ENCODE measurements at places on chromosomes 1 and 21. TPM values are rescaled to one million over a fixed set of nuclear protein-coding genes. Genes with fewer than 3 reads are reported as not detected.
A peak's percentile ranks its signal among the peaks of the same experiment; 100 is the strongest.

DNA sequence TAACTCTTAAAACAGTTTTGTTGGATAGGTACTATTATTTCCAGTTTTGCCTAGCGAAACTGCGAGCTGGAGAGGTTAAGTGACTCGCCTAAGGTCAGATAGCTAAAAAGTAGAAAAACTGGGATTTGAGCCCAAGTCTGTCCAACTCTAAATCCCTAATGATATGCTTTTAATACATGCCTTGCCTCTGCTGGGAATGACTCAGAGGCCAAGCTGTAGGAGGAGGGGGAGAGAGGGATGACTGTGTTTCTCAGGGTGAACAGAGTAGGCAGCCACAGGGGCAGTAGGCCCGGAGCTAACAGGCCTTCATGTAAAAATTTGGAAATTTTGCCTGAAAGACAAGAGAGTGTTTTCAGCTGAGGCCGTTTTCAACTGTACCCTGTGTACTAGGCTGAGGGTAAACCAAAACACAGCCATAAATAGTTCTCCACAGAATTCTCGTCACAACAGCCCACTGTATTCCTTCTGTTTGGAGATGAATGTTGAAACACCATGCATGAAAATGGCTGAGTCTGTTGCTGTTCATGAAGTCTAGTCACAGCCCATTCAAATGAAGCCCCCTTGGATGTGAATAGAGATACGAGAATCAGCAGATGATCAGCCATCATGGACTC is 107.5 kb upstream of the HOOK1 start:
- peak; percentile 70 for DNase-seq

DNA sequence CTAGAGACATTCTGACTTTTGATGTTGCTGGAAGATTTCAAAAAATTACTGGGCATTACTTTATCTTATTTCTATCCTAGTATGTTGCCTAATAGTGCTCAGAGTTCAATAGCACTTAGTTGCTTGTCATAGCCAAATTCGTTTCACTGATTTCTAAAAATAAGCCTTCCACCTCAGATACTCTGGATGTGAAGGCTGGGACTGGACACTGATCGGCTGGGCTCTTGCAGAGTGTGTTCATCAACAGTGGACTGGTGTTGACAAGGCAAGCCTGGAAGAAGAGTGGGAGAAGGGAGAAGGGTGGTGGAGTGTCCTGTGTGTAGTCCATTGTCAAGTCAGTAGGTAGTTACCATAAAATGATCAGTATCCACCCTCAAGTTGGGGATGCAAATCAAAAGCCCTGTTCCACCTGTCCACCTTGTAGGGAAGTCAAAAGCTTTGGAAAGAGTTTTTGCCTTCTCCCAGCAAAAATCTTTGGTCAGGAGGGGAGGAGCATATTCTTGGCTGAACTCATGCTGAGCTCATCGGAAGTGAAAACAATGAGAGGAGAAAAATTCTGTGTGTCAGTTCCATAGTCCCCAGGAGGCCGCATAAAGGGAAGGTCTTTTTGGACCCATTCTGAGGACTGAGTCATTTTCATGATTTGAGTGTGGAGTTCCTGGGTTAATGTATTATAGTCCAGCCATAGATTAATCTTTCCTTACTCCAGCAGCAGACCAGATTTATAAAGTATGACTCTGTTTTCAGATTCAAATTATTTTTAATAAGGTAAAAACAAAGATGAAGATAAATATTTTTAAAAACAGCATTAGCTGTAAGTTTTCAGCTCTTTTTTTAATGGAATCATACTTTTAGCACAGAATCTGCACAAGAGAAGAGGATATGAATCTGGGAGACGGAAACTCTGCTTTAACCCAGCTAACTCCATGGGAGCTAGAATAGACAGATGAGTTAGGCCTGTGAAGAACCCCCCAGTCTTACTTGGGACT is 99.5 kb upstream of the BMP8A start:
- DNase-seq = no peak

- DNase-seq = no peak
These were observed 10.1 kb upstream of the SERTAD4 start for GRCh38 chr1:210222340-210223006.

DNA sequence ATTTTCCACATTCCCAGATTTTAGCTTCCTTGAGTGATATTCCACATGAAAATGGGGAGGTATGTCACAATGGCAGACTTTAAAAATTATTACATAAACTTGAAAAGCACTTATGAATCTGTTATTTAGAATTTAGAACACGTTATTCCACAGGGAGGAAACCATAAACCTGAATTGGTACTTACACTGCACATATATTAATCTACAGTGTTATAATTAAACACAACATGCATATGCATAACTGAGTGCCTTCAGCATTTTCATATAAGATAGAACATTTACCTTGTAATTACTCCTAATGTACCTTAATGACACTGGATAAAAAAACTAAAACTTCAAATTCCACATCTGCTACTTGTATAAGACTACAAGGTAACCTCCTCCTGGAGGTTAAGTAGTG is 9.8 kb downstream of the ARHGAP29 start:
- DNase-seq = no peak

ADGRB2 gene
- 5.2 TPM for total RNA-seq

TMEM269 gene
- 0.31 TPM for total RNA-seq

- DNase-seq = no peak
These were observed 14.4 kb downstream of the IFNAR1 start for GRCh38 chr21:33339135-33339534.

- no peak for DNase-seq
These were observed 44.9 kb downstream of the SYT6 start for GRCh38 chr1:114108751-114109255.

DNA sequence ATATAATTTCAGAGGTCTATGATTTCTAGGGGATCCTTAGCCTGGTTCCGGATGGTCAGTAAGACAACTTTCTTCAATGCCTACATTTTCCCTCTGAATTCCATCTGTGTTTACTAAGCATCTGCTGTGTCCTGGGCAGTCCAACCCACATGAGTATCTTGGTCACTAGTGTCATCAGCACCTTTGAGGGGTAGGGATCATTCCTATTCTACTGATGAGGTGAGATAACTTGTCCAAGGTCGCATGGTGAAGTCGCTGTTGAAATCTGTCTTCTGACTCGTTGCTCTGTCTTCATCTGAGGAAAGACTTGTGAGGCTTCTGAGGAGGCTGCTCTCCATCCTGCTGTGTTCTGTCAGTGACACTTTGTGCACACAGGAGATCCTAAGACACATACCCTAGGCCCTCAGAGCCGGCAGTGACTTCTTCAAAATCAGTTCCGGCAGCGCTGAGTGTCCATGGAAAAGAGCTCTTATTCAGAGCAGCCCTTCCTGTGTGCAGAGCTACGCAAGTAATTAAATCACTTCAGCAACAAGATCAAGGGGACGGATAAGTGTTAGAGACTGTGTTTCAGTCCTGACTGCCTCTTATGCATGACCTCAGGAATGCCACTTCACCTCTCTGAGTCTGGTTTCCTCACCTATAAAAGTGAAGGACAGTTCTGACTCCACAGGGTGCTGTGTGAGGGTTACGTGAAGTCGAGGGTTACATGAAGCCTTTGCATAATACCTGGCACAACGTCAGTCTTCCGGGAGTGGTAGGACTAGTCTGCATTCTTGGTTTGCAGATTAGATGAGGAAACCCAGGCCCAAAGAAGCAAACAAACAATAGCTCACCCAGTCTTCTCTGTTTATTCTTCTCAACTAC is 28.4 kb downstream of the AK2 start:
- DNase-seq = no peak

PARS2 gene
- total RNA-seq = 3.6 TPM

GRCh38 chr1:84247425-84248220 is 53.9 kb upstream of the SAMD13 start:
- DNase-seq = no peak

GRCh38 chr1:108817016-108817415 is 39.9 kb downstream of the AKNAD1 start:
- peak; percentile 84 for DNase-seq

GRCh38 chr1:84361796-84362195 is 36.5 kb upstream of the DNASE2B start:
- DNase-seq = no peak

- DNase-seq = no peak
These were observed 40.9 kb downstream of the ACTL8 start for GRCh38 chr1:17795836-17796645.

GRCh38 chr1:3524556-3525203 is 70.2 kb downstream of the ARHGEF16 start:
- DNase-seq = no peak

GRCh38 chr1:177632923-177633615 is 336.8 kb downstream of the SEC16B start:
- no peak for DNase-seq

BSND gene
- total RNA-seq = not detected

DNA sequence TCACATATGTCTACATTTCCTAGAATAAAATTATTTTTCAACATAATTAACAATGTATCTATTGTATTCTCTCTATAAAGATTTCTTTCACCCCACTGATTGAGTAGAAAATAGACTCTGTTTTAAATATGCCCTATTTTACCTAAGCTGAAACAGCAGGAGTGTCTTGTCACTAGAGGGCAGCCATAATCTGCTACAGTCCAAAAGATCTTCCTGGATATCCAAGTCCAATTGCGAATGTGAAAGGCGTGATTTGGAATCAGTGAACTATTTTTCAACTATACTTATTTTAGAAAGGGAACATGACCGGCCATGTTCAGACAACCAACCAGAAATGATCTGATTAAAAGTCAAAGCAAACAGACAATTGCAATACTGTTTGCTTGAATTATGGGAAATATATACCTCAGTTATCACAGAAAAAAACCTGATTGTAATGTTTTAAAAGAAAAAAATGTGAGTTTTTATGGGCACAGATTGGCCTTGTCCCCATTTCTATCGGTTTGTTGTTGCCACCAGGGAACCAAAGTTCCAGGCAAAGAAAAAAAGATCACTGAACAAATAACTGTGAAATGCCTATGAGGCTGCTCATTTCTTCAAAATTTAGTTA is 1211.0 kb upstream of the ADGRL4 start:
- DNase-seq = no peak

DNA sequence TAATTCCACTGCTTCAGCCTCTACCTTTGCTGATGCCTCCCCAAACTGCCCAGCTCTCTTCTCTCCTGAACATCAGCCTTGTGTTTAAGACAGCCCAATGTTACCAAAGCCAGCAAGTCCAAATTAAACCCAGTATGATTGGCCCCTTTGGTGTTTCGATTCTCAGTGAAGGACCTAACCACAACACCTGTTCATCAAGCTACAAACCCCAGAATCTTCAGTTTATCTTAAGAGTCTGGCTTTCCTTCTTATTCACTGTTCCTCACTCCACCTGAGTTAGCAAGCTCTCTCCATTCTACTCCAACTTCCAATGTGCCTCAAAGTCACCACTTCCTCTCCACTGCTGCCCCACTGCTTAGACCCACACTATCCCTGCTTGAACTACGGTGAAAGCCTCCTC is 25.5 kb upstream of the ITPKB start:
- DNase-seq = no peak

GRCh38 chr1:27671964-27672749 is at the start of gene IFI6:
TSS of gene IFI6 (minus strand) at chr1:27672192. CDS start at chr1:27669314, 2,878 bp downstream.
- DNase-seq = peak; percentile 88

DNA sequence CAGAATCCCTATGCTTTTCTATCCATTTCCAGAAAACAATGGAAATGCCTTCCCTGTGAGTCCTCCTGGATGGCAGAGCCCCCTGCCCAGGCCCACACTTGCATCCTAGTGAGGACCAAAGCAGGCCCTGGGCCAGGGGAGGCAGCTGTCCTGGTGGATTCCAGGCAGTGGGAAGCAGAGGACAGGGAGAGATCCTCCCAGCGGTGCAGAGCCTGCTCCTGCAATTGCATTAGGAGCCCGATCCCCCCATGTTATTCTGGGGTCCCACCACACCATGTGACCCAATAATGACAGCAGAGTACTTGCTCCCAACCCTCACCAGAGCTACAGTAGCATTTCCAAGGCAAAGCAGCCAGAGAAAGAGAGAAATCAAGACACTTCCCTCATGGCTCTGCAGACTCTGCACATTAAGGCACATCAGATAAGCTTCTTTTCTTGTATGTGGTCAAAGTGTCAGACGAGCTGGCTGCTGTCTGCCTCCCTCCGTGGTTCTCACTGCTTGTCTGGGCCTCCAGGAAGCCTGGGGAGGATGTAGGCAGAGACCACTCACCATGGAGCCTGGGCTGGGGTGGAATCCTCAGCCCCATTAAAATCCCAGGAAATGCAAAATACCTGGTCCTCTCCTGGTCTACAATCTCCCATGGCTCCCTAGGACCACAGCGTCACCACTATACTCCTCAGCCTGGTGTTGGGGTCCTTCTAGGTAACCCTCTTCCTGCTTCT is 54.9 kb upstream of the RUNX3 start:
- DNase-seq = no peak

SPATA46 gene
- not detected for total RNA-seq

FGR gene
- 15.3 TPM for total RNA-seq

MTMR11 gene
- 16.4 TPM for total RNA-seq

DNA sequence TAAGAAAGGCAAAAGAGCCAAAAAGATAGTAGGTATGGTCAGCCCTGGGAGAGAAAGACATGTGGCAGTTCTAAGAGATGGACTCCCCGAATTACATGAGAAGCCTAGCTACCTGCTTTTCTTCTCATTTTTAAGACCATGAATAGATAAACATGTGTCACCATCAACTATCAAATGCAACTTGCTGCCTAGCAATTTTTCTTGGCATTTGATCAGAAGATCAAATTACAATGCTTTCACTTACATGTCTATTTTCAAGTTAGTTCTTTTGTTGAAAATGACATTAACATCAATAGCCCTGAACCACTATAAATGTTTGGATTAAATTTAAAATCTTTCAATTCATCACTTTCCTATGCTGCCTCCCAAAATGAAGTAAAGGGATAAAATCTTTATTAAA is 212.3 kb downstream of the HHIPL2 start:
- DNase-seq = no peak

GRCh38 chr21:32534113-32534512 is 51.2 kb downstream of the TCP10L start:
- DNase-seq = no peak

GRCh38 chr1:223832637-223832943 is 13.2 kb downstream of the TP53BP2 start:
- no peak for DNase-seq

GRCh38 chr1:222787729-222788128 is 27.1 kb upstream of the DISP1 start:
- DNase-seq = no peak

GRCh38 chr1:157955857-157956256 is 37.6 kb upstream of the KIRREL1 start:
- no peak for DNase-seq
